Hypothalamus (tissue), 51 donors: ENCODE measurements at places on chromosomes 1 and 21.

- DNase-seq: no peak
These were observed 20.8 kb downstream of the TMCO1 start for GRCh38 chr1:165747632-165748447.

DNA sequence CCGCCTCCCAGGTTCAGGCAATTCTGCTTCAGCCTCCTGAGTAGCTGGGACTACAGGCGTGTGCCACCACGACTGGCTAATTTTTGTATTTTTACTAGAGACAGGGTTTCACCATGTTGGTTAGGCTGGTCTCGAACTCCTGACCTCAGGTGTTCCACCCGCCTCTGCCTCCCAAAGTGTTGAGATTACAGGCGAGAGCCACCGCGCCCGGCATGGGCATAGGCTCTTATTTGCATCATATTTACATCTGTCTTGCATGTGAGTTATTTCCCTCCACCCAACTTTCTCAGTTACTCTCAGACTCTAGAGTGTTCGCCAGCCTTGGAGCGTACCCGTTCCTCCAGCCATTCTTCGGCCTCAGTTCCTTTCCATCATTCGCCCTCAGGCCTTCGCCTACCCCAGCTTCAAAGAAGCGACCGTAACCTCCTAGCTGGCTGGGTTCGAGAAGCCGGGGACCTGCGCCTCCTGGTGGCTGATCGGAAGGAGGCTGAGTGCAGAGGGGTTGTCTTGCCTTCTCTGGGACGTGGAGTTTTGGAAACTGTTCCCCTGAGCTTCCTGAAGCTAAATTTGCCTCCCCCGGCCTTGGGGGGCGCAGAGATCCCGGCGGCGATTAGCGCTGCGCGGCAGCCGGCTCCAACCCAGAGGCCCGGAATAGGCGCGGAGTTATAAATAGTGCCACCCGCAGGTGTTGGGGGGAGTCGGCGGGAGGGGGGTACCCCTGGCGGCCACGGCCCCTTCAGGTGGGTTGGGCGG lies 3.6 kb upstream of the ZBTB7B start:
- DNase-seq: peak; percentile 45

DNA sequence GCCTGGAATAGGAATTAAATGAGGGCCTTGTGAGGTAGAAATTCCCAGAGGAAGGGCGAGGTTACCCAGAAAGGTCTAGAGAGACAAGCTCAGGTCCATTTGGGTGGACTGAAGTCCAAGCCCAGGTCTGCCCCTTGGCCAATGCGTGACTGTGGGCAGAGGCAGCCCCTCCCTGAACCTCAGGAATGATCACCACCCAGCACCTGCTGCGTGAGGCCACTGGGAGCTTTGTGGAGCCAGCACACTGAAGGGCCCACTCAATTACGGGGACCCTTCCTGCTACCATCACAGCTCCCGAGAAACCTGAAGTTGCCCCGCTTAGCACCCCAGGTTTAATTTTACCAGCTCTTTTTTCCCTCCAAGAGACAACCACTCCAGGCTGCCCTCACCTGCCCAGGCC lies 6.5 kb upstream of the MATN1 start:
- DNase-seq: no peak

DNA sequence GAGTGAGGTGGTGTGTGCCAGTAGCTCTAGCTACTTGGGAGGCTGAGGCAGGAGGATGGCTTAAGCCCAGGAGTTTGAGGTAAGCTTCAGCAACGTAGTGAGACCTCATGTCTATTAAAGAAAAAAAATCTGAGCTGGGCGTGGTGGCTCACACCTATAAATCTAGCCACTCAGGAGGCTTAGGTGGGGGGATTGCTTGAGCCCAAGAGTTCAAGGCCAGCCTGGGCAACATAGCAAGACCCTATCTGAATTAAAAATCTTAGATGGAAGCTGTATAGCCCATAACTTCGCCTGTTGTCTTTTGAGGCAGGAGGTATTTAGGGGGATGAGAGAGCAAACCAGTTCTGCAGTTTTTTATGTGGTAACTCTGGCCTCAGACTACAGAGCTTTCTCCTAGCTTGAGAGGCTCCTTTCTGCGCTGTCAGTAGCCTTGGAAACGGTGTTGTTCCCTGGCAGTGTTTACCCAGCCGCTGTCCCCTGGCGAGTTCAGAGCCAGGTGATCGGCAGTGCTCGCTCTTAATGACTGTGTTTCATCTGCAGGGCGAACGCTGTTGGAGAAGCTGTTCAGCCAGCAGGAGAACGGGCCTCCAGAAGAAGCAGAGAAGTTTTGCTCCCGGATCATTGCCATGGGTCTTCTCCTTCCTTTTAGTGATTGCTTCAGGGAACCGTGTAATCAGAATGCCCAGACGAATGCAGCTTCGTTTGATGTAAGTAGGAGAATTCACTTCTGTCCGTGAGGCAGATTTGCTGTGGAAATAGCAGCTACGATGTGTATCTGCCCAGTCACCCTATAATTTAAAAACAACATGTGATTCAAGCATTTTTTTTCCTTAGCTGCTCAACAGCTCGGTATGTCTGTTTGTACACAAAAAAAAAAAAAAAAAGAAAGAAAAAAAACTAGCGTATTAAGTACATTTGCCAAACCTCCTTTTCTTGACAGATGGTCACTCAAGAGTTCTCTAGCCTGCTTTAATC lies 31.2 kb downstream of the FMN2 start:
- no peak for DNase-seq

DNA sequence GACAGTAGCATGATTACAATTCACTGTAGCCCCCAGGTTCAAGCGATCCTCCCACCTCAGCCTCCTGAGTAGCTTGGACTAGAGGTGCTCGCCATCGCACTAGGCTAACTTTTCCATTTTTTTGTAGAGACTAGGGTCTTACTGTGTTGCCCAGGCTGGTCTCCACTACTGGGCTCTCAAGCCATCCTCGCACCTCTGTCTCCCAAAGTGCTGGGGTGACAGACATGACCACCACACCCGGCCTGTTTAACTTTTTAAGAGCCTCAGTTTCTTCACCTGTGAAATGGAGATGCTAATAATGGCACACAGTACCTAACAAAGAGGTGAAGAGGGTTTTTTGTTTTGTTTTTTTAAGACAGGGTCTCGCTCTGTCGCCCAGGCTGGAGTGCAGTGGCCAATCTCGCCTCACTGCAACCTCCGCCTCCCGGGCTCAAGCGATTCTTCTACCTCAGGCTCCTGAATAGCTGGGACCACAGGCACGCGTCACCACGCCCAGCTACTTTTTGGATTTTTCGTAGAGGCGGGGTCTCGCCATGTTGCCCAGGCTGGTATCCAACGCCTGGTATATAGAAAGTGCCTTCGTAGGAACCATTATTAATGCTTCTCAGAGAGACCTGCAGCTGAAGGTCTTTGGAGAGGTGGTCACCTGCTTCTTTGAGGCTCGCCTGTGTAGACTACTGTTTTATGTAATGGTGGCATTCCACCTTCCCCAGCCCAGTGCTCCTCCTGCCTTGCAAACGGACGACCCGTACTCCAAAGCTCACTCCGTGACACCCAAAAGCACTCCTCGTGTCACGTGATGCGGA lies 567 bp downstream of the PMVK start:
- no peak for DNase-seq

DNA sequence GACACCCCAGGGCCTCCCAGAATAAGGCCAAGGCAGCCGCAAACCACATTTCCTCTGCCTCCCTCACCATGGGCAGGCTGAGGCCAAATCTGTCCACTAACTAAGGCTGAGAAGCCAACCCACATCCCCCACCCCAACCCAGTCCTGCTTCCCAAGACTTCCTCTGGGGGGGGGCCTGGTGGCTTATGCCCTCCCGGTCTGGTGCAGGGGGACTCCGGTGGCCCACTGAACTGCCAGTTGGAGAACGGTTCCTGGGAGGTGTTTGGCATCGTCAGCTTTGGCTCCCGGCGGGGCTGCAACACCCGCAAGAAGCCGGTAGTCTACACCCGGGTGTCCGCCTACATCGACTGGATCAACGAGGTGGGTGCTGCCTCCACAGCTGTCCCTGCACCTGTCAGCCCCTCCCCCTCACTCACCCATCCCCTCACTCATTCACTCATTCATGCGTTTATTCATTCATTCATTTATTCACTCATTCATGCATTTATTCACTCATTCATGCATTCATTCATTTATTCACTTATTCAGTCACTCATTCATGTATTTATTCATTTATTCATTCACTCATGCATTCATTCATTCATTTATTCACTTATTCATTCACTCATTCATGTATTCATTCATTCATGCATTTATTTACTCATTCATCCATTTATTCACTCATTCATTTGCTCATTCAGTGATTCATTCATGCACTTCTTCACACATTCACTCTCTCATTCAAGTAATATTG lies 7.3 kb downstream of the CTRC start:
- DNase-seq: no peak

GRCh38 chr21:43268804-43269186 lies 100.0 kb downstream of the CRYAA start:
- DNase-seq: no peak

GRCh38 chr1:185404291-185404690 lies 87.2 kb upstream of the IVNS1ABP start:
- no peak for DNase-seq

GRCh38 chr1:223482766-223483165 lies 89.6 kb downstream of the CCDC185 start:
- no peak for DNase-seq

- DNase-seq: no peak
These were observed 373.4 kb upstream of the TMPRSS15 start for GRCh38 chr21:18776936-18777335.

DNA sequence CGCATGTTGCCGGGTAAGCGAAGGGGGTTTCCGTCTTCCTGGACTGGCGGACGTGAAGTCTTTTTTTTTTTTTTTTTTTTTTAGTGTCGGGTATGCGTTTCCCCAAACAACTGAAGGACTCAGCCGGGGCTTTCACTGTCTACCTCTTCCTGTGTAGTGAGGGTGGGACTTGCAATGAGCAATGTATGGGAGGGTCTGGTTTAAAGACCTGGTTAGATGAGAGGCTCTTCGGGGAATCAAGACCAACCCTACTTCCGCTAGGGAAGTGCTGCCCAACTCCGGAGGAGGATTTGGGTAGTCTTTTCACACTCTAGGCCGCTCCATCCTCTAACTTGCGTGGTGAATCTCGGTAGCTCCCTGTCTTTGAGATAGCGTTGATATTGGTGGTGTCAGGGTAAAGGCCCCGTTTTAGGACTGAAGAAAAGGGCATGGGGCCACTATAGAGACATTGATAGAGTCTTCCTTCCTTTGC lies 754 bp downstream of the PRRC2C start:
- no peak for DNase-seq

DNA sequence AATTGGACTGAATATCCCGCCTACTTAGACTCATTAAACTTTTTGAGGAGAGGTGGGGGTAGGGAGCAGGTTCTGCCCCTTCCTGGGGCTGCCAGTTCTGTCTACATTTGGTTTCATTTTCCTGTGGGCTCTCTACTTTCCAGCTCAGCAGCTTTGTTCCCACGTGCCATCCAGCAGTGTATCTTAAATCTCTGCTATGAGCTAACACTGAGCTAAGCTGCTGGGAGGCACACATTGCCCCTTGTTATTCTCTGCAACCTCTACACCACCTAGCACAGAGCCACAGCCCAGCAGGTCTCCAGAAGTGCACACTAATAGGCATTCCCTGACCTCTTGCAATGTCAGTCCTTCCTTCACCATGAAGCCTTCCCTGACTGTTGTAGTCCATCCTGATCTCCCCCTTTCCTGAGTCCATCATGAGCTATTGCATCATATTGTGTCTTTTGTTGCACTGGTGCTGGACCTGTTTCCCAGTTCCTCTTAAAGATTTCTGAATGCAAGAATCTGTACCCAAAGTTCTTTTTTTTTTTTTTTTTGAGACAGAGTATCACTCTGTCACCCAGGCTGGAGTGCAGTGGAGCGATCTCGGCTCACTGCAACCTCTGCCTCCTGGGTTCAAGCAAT lies 28.7 kb upstream of the NRDC start:
- no peak for DNase-seq

DNA sequence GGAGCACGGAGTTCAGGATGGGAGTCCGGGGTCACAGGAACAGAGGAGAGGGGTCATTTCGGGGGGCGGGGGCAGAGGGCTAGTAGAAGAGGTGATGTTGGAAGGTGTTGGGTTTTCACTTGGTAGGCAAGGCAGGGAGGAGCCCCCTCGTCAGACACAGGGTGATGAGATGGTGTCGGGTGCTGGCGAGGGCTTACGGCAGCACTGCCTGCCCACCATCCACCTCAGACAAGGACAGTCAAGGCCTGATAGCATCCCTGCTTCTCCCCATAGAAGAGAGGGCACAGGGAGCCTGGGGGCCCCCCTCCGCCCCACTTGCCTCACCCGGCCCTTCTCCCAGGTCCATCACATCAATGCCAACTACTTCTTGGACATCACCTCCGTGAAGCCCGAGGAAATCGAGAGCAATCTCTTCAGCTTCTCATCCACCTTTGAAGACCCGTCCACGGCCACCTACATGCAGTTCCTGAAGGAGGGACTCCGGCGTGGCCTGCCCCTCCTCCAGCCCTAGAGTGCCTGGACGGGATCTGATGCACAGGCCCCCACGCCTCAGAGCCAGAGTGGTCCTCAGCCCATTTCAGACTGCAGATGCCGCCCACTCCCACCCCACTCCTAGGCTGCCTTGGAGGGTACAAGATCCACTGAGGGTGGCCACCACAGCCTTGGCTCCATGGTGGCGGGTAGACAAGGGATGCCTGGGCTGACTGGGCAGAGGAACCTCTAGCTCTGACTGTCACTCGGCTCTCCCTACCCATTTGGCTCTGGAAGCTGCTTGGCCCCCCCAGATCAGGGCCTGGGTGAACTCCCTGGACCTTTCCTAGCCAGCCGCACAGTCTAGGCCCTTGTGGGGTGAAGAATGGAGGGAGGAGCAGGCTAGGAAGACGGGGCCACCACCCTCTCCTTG lies 4.3 kb upstream of the MTFR1L start:
- DNase-seq: no peak

DNA sequence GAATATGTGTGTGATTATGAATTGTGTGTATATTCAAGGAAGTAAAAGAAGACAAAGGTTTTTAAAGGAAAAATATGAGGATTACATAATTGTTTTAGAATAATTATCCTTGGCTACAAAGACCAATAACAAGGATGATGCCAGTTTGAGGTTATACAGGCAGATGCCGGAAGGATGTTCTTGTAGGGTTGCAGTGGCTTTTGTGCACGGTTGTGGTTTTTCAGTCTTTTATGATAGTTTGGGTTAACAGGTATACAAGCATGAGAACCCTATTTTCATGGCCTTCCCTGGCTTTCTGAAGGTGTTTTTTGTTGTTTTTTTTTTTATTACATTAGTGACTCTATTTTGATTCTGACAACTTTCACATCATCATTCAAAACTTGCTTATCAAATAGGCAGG lies 4.9 kb downstream of the CR2 start:
- no peak for DNase-seq

DNA sequence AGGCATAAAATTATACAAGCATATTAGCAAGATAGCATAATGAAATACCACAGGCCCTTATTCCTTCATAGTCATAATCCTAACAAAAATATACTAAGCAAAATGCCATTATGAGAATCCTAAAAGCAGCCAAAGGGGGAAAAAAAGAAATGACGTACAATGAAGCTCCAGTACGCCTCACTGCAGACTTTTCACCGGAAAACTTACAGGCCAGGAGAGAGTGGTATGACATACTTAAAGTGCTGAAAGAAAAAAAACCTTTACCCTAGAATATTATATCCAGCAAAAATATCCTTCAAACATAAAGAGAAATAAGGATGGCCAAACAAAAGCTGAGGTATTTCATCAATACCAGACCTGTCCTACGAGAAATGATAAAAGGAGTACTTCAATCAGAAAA lies 19.5 kb downstream of the ZNF695 start:
- no peak for DNase-seq
